Cardiac fibroblast (primary cell): ENCODE measurements at places on chromosomes 16 and 17.
A peak's percentile ranks its signal among the peaks of the same experiment; 100 is the strongest.

GRCh38 chr17:59725691-59726090, 18.2 kb downstream of the VMP1 start:
- peak; percentile 87 for DNase-seq

DNA sequence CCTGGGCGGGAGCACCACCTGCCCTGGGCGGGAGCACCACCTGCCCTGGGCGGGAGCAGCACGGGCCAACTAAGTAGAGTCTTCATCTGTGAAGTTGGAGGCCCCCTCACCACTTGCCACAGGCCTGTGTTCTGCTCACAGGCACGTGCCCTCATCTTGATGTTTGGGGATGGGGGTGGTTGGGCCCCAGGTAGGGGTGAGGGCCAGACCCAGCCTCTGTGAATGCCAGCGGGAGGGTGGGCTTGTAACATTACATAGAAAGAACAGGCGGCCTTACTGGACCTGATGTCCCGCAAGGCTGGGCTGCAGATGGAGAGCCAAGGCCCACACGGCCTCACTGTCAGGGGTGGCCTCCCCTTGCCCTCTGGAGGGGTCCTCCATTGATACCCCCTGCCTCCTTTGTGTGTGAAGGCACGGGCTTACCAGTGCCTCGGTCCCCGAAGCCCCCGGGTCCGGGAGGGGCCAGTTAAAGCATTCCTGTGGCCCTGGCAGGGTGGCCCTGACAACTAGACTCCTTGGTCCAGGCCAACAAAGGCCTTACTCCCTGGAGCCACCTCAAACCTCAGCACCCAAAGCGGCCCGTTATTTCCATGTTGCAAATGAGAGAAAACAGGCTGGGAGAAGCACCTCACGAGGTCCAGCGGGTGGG, 1.1 kb upstream of the SLC16A3 start:
- no peak for DNase-seq

- DNase-seq = no peak
Observed at GRCh38 chr17:51365090-51365489, 104.7 kb downstream of the UTP18 start.

DNA sequence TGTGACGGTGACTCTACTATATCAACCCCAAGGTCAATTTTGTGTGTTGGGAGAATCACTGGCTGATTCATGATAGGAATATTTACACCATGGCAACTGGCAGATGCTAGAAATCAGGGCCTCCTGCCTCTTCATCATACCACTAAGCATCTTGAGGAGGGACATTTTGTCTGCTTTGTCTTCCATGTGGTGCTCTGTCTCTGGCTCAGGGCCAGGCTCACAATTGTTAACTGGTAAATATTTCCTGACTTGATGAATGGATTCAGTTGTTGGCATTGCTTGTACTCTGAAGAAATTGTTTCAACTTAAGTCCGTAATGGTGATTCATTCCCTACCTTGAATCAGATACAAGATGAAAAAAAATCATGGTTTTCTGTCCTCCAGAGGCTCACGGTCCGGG, 292.7 kb downstream of the HAPSTR1 start:
- DNase-seq = no peak
